ENCODE measurements at places on chromosomes 12 and 14. TPM values are rescaled to one million over a fixed set of nuclear protein-coding genes. Genes with fewer than 3 reads are reported as not detected.

Gene DAO
- total RNA-seq = 0.84 TPM

Gene KLRC2
- total RNA-seq = 0.19 TPM

Gene RAB35
- 8.6 TPM for total RNA-seq

Gene CD163
- total RNA-seq = 101 TPM

Gene AJUBA
- 34.9 TPM for total RNA-seq

Gene SLCO1B1
- total RNA-seq = 170 TPM

DNA sequence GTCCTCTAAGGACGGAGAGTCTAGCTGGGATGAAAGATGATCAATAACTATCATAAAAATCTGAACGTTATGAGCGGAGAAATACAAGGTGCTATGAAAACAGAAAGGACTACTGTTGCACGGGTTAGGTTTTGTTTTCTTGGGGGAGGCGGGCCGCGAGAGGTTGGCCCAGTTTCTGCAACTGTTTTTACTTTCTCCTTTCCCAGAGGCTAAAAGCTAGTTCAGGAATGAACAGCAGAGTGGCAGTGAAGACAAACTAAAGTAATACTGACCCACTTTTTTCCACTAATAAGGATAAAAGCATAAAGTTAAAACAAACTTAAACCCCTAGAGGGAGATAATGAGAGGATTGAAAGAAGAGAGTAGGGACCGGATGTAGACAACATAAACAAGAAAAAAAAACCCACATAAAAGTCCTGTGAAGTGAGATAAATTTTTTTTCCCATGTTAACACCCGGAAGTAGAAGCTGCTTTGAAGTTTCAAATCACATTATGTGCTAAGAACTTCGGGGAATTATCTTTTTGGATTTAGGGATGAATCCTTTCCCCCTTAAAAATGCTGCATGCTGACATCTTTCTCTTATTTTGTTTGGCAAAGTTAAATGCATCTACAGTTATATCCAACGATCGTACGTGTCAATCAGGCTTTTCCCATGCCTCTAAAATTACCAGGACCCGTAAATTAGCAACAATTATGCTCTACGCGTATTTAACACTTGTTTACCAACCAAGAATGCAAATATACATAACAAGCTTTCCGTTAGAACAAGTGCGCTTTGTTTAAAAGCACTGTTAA, 1.0 kb upstream of the CDK17 start:
- DNase-seq = no peak
- H3K4me1 ChIP-seq = peaks cover 18% of the 10 kb centered on the region
- peak overlapping the region; percentile 99 for H3K27ac ChIP-seq
- peak overlapping the region; percentile 81 for H3K4me3 ChIP-seq

DNA sequence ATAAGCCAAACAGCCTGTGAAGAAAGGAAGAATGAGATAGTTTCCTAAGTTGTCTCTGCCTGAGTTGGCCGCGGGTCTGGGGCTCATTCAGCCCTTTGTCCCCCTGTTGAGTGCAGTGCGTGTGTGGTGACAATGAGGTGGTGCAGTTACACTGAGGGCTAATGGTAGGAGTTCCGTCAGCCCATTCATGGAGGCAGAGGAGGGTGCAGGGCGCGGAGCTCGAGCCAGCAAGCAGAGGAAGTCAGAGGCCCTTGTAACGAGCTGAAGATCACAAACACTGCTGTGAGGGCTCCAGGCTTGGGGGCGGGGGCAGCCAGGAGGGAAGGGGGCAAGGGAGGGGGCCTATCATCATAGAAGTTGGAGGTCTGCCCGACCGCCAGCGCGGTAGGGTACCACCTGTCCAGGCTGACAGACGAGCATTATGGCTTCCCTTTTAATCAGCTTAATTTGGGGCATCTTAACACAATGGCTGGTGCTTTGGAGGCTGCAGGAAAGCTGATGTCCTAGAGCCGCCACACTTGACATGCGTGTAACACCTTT, 20.5 kb downstream of the CCND2 start:
- H3K36me3 ChIP-seq = no peaks in the 10 kb centered on the region
- no peaks in the 10 kb centered on the region for H3K4me1 ChIP-seq
- no peak for DNase-seq
- H3K27me3 ChIP-seq = no peaks in the 10 kb centered on the region
- no peak overlapping the region for H3K27ac ChIP-seq

GRCh38 chr12:27437839-27438238, 8.7 kb upstream of the SMCO2 start:
- no peaks in the 10 kb centered on the region for H3K36me3 ChIP-seq
- no peaks in the 10 kb centered on the region for H3K27me3 ChIP-seq
- peaks cover 2% of the 10 kb centered on the region for H3K4me1 ChIP-seq

DNA sequence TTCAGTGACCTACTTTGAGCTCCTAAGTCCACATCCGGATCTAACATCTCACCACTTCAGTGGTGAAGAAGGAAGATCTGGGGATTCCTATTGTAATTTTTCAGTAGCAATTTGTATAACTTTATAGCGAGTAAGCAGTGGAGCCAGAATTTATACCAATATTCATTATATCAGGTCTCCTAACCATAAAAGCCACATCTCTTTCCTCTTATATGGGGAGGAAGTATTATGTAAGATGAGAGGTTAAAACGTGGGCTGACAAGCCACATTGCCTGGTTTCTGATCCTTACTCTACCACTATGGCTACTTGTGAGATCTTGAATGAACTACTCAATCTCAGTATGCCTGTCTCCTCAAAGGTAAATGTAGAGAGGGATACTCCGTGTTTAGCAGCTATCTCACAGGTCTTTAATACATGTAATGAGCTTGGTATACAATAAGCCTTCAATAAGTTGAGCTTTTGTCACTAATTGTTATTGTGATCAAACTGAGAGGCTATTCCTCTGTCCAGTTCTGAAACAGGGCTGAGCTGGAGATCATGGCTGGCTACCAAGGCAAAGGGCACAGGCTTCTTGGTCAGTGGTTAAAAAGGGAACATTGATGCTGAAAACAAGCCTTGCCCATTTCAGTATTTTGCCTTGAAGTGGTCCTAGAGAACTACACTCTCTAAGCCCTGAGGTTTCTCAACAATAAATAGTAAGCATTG, 3.3 kb upstream of the TMEM117 start:
- no peak overlapping the region for H3K4me3 ChIP-seq
- H3K36me3 ChIP-seq = no peaks in the 10 kb centered on the region
- DNase-seq = no peak
- peaks cover 4% of the 10 kb centered on the region for H3K4me1 ChIP-seq
- no peak overlapping the region for H3K27ac ChIP-seq
- H3K27me3 ChIP-seq = no peaks in the 10 kb centered on the region

GRCh38 chr12:123171967-123172366, 21.1 kb upstream of the PITPNM2 start:
- peaks cover 1% of the 10 kb centered on the region for H3K4me1 ChIP-seq
- H3K27me3 ChIP-seq = no peaks in the 10 kb centered on the region
- H3K36me3 ChIP-seq = peaks cover 16% of the 10 kb centered on the region
- no peak overlapping the region for H3K27ac ChIP-seq
- DNase-seq = no peak

- H3K4me3 ChIP-seq = no peak overlapping the region
- H3K27me3 ChIP-seq = no peaks in the 10 kb centered on the region
- H3K36me3 ChIP-seq = no peaks in the 10 kb centered on the region
Measured at GRCh38 chr12:117408161-117408791, 46.9 kb upstream of the NOS1 start.

DNA sequence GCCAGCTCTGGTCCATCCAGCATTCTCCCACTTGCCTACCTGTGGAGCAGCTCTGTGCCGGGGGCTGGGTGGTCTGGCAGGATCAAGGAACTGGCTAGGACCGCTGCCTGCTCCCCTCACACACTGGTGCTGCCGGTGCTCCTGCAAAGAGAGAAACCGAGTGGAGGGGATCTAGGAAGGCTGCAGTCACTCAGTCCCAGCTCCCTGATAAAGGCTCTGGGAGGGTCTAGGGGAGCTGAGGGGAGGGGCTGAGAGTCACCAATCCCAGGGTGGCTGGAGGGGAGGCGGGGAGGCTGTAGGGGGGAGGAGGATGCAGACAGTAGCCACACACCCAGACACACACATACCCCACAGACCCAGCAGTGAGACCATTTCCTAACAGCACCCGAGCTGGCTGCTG, at the start of gene TAC3:
TAC3 (minus strand) TSS at position 182 of the 400 bp plus-strand sequence. CDS start 732 bp downstream, outside the sequence.
- no peaks in the 10 kb centered on the region for H3K4me1 ChIP-seq
- H3K36me3 ChIP-seq = no peaks in the 10 kb centered on the region
- no peak within 1 kb of the TSS for H3K4me3 ChIP-seq
- H3K27me3 ChIP-seq = no peaks in the 10 kb centered on the region
- H3K27ac ChIP-seq = no peak within 1 kb of the TSS
- DNase-seq = no peak

DNA sequence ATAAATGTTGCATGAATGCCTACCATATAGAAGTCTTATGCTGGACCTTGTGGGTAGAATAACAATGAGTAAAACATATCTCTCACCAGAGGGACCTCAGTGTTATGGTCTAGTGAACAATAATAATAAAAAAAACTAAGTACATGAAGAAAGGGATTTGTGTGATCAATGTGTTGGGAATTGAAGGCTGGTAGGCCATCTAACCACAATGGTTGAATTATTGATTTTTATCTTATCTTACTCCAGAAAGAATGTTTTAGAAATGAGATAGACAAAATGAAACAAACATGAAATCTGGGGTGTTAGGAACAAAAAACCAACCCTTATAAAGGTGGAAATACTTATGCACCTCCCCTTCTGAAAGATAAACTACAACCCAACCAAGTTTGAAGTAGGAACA, 243.9 kb upstream of the LRIG3 start:
- H3K27me3 ChIP-seq = no peaks in the 10 kb centered on the region
- H3K4me1 ChIP-seq = no peaks in the 10 kb centered on the region
- H3K4me3 ChIP-seq = no peak overlapping the region
- DNase-seq = no peak
- no peaks in the 10 kb centered on the region for H3K36me3 ChIP-seq

- no peaks in the 10 kb centered on the region for H3K4me1 ChIP-seq
- no peaks in the 10 kb centered on the region for H3K36me3 ChIP-seq
- H3K27me3 ChIP-seq = no peaks in the 10 kb centered on the region
Measured at GRCh38 chr14:22095860-22096513, 422.4 kb upstream of the OR4E1 start.

DNA sequence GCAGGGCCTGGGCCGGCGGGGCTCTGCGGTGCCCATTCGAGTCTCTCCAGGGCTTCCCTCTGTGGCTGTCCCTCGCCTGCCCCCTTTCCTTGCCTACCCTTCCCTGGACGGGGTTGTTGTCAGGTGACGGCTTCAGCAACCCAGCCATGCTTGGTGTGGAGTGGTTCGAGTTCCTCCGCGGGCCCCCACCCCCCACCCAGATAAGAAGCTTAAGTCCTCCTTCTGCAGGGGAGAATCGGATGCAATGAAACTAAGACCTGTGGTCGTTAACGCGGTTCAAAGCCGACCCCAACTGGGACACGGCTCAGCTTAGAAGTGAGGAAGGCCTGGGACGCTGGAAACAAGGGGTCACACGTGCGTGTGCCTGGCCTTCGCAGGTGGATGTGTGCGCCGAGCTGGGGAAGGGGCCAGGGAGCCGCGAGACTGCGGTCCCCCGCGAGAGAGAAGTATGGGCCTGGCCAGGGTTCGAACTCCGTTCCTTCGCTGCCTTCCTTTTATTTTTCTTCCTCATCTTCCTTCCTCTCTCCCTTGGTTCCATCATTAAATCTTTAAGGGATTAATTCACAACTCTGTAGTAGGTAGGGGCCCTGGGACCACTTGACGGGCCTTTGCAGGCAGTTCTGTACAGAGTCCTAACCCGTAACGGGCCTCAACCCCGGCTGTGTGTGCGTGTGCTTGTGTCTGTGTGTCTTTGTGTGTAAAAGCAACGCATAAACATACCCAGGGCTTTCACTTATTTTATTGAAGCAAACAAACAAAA, 3.5 kb downstream of the TTC6 start:
- H3K36me3 ChIP-seq = no peaks in the 10 kb centered on the region
- no peak for DNase-seq
- H3K27ac ChIP-seq = no peak overlapping the region
- no peaks in the 10 kb centered on the region for H3K27me3 ChIP-seq
- H3K4me3 ChIP-seq = peak overlapping the region; percentile 34
- peaks cover 44% of the 10 kb centered on the region for H3K4me1 ChIP-seq

DNA sequence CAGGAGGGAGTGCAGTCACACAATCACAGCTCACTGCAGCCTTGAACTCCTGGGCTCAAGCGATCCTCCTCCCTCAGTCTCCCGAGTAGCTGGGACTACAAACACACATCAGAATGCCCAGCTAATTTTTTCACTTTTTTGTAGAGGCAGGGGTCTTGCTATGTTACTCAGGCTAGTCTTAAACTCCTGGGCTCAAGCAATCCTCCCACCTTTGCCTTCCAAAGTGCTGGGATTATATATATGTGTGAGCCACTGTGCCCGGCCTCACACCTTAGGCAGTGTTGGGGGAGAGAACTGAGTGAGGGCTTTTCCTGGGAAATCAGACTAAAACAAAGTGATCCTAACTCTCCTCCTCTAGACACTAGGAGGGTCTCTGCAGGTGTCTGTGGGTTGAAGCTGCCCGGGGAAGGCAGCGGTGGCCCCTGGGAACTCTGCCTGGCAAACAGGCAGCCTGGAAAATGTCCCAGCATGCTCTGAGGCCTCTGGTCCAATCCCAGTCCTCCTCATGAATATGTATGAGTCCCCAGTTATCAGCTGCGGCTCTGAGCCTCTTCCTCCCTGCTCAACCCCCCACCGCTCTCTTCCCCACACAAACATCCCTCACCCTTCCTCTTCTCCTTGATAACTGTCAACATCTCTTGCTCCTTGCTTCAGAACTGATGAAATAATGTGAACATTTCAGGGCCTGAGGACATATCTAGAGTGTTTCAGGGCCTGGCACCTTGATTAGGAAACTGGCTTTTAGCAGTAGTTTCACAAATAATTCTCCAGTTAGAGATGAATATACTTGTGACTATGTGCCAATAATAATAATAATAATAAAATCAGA, 7.9 kb upstream of the NAA25 start:
- H3K27me3 ChIP-seq = no peaks in the 10 kb centered on the region
- peak; percentile 72 for DNase-seq
- no peak overlapping the region for H3K4me3 ChIP-seq
- no peak overlapping the region for H3K27ac ChIP-seq
- no peaks in the 10 kb centered on the region for H3K36me3 ChIP-seq

GRCh38 chr12:56114084-56114483, 2.3 kb upstream of the RPL41 start:
- no peak overlapping the region for H3K27ac ChIP-seq
- DNase-seq = no peak
- peaks cover 39% of the 10 kb centered on the region for H3K36me3 ChIP-seq
- H3K4me3 ChIP-seq = no peak overlapping the region

GRCh38 chr12:7937833-7938506, 2.0 kb upstream of the SLC2A3 start:
- peak overlapping the region; percentile 43 for H3K27ac ChIP-seq
- H3K27me3 ChIP-seq = no peaks in the 10 kb centered on the region
- no peak for DNase-seq
- H3K4me3 ChIP-seq = no peak overlapping the region
- H3K36me3 ChIP-seq = no peaks in the 10 kb centered on the region
- H3K4me1 ChIP-seq = no peaks in the 10 kb centered on the region

Measured in liver (tissue), 10 donors.